KBM-7 (cell line): ENCODE measurements at places on chromosomes 1 and 21.

GRCh38 chr1:8348777-8349472, 31.0 kb downstream of the SLC45A1 start:
- DNase-seq = peak; percentile 50

GRCh38 chr21:33109574-33110339, 39.8 kb downstream of the OLIG1 start:
- DNase-seq = peak; percentile 79

GRCh38 chr1:152654110-152654509, 9.1 kb upstream of the LCE2D start:
- DNase-seq = peak; percentile 83

- DNase-seq = peak; percentile 31
Observed at GRCh38 chr1:158037866-158038359, 44.5 kb downstream of the KIRREL1 start.

- DNase-seq = peak; percentile 58
Observed at GRCh38 chr1:193417945-193418744, 231.7 kb upstream of the B3GALT2 start.

- no peak for DNase-seq
Observed at GRCh38 chr1:64909031-64909430, 57.3 kb downstream of the JAK1 start.

- DNase-seq = no peak
Observed at GRCh38 chr1:220219136-220219442, 53.2 kb downstream of the RAB3GAP2 start.

DNA sequence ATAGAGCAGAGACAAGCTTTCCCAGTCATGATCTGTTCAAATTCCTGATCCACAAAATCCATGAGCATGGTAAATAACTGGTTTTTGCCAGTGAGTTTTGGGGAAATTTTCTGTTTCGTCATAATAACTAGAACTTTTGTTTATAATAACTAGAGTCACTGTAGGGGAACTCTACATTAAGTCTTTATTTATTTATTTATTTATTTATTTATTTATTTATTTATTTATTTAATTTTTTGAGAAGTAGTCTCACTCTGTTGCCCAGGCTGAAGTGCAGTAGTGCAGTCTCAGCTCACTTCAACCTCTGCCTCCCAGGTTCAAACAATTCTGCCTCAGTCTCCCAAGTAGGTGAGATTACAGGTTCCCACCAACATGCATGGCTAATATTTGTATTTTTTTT, 1106.8 kb downstream of the AMY1C start:
- DNase-seq = no peak

- peak; percentile 98 for DNase-seq
Observed at GRCh38 chr1:93078986-93079654, at the start of gene MTF2. TSS of gene MTF2 (plus strand) at chr1:93079283. CDS start at chr1:93079527, 244 bp downstream.

- no peak for DNase-seq
Observed at GRCh38 chr1:40818264-40818961, 34.8 kb downstream of the KCNQ4 start.

GRCh38 chr1:9473032-9473807, 66.0 kb upstream of the SLC25A33 start:
- no peak for DNase-seq

DNA sequence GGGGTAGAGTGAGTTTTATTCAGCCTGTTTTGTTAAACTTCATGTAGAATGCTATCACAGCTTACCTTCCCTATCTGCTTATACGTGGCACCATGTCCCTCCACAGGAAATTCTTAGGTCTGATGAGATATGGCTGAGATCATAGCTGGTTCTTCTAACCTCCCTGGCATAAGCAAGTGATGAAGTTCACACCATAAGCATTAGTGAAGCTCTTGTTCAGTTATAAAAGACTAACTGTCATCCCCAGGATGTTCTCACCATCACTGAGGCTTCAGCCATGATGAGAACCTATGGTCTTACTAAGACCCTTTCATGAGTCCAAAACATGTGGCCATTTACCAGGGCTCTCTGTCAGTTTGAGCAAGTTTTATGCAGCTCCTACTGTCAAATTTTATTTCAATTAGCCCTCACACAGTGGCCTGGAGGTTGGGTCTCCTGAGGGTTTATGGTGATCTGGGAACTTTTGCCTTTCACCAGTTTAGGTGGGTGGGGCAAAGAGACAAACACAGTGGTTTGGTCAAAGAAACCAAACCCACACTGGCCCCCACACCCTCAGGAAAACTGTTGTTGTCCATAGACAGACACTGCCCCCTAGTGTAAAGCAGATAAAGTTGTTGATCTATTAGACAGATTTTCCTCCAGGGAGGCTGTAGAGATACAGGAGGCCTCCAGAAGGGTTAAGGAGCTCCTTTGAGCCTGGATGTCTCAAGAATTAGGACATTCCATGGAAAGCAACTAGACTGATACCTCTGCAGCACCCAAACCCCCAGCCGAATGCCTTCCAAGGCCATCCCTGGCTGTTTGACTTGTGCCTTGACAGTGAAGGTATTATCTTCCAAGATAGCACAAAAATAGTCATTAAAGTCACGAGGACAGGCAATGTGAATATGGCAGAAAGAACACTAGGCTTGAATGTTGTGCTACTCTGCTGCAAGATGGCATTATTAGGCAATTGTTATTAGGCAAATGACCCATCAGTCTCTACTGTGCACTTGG, 5.0 kb downstream of the SLC22A15 start:
- DNase-seq = peak; percentile 62

GRCh38 chr1:176897350-176898236, 266.9 kb downstream of the ASTN1 start:
- DNase-seq = peak; percentile 77

DNA sequence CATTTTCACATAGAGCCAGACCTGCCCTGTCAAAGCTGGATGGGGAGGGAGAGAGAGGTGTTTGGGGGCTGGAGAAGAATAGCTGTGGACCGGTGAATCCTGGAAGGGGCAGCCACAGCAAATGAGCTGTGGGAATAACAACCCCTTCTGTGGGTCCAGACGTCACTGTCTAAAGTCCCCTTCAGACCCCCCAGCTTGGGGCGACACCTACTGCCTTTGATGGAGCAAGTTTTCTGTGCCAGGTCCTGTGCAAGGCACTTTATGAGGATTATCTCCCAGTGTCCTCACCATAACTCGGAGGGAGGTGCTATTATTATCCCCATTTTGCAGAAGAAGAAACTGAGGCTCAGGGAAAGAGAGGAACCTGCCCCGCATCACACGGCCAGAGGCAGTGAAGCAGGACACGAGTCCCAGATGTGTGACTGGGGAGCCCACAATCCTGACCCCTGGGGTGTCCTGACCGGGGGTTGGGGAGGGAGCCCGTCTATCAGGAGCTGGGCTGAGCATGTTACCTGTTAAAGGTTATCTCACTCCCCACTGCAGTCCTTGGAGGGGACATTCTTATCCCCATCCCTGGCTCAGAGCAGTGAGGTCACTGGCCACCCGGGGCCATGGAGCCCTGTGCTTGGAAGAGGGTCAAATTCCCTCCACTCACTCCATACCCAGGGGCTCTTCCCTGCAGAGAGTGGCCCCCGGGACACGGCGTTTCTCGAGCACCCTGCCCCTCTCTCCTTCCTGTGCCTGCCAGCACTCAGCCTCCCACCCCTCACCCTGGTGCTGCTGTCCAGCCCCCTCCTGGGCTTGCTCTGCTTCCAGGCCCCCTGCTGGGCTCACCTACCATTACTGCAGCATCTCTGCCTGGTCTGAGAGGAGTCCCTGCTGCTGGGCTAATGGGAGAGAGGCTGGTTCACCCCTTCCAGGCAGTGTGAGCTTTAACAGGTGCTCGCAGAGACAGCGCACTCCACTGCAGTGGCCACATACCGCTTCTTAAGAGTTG, 132.9 kb downstream of the PTPRU start:
- no peak for DNase-seq

DNA sequence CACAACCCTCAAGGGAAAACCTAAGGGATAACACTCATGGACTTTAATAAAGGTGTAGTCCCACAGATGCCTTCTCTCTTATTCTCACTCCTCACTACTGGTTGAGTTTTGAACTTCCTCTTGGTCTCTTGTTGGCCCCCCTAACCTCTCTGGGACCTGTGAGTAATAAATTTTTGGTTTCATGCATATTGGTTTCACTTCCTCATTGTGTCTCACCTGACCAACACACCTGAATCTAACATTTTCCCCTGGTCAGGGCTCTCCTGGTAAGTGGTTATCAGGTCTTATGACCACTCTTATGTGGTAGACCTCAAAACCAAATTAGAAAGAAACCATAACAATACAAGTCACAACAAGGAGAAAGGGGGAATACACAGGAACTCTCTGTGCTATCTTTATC, 60.5 kb upstream of the PRMT6 start:
- no peak for DNase-seq

- no peak for DNase-seq
Observed at GRCh38 chr1:204331847-204332487, 27.8 kb downstream of the PLEKHA6 start.

- DNase-seq = no peak
Observed at GRCh38 chr21:22842875-22843274, 1844.7 kb downstream of the NCAM2 start.

GRCh38 chr1:56068908-56069307, 510.5 kb downstream of the PLPP3 start:
- DNase-seq = no peak

DNA sequence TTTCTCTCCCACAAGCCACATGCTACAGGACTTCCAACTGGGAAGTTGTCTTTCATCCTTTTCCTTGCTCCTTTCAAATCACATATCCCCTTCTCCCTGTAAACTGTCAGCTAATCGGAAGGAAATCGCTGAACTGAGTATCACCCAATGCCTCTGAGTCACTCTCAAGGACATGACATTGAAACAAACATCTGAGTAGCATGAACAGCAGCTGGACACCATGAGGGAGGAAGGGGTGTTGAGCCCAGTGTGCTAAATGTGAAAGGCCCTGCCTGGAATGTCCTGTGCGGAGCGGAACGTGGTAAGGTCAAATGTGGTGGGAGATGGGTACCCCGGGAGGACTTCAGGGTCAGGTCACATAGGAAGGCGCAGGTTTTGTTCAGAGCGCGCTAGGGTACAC, at the start of gene OR2AJ1:
TSS of gene OR2AJ1 (plus strand) at position 22 of the 400 bp plus-strand sequence. CDS start 8,880 bp downstream, outside the sequence.
- no peak for DNase-seq

GRCh38 chr1:25130895-25131294, 101.4 kb downstream of the SYF2 start:
- DNase-seq = no peak

DNA sequence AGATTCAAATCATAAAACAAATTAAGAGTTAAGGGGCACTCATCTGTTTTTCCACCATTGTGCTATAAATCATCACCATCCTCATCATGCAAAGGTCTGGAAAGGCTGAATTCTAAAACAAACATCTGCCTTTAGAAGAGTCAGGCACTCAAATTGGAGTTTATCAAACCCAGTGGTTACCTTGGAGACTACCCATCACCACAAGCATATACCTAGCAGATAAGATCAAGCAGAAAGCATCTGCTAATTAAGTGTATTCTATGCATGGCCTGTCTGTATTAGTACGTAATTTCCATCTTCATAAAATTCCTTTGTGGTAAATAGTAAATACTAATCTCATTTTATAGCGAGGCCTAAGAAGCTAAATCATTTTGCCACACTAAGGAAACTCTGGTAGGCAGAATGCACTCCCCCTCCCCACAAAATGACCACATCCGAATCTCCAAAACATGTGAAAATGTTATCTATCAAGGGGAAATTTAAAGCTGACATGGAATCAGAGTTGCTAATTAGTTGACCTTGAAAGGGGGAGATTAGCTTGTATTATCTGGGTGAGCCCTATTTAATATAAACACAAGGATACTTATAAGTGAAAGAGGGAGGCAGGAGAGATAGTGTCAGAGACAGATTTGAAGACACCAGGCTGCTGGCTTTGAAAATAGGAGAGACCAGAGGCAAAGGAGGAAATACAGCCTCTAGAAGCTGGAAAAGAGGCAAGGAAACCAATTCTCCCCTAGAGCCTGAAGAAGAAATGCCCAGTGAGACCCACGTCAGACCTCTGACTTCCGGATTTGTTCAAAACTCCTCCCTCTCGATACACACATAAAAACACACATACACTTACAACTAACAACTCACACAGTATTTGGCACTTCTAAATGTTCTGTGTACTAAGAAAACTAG, 23.2 kb downstream of the ARID4B start:
- DNase-seq = no peak

GRCh38 chr1:36773827-36774541, 260.3 kb downstream of the GRIK3 start:
- DNase-seq = no peak

- no peak for DNase-seq
Observed at GRCh38 chr1:16118706-16119105, 37.2 kb downstream of the EPHA2 start.

GRCh38 chr1:165119086-165119485, 237.4 kb downstream of the LMX1A start:
- no peak for DNase-seq

GRCh38 chr1:222788402-222789156, 26.3 kb upstream of the DISP1 start:
- DNase-seq = no peak

DNA sequence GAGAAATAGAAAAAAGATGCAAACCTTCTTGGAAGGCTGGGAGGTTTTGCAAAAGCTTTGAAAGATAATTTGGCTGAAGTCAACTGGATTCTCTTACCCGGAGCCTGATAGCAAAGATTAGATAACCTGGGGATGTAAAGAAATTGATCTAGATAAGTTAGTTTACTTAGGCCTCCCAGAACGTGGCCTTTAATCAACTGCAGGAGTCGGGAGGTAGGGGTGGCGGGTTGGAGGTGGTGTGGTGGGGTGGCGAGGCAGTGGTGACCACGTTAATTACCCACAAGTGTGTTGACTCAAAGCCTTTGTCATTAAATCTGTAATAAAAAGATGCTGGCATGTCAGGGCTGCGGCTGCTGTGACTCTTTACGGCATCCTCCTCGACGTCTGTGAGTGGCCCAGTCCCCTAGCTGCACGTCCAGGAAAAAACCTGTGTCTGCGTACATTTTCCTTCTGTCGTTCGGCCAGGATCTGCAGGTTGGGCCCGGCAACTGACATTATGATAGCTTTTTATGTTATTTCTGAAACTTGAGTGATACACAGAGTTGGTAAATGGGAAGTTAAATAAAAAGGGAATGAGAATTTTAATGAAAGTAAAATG, 51.1 kb upstream of the B3GALT2 start:
- DNase-seq = no peak

GRCh38 chr1:39293375-39294070, 89.0 kb downstream of the MACF1 start:
- DNase-seq = no peak

DNA sequence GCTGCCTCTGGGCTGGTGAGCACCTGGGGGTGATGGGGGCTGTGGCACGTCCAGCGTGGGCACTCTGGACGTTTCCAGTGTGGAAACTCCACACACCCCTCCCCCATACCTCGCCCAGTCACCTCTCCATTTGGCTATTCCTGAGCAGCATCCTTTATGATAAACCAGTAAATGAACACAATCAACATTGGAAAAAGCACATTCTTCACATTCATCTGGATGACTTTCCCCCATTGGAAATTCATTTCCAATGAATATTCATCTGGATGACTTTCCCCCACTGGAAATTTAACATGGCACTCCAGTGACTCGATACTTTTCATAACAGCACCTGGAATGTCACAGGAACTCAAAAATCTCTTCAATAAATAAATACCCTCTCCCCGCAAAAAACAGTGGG, 104.8 kb upstream of the KRTAP19-8 start:
- DNase-seq = no peak

DNA sequence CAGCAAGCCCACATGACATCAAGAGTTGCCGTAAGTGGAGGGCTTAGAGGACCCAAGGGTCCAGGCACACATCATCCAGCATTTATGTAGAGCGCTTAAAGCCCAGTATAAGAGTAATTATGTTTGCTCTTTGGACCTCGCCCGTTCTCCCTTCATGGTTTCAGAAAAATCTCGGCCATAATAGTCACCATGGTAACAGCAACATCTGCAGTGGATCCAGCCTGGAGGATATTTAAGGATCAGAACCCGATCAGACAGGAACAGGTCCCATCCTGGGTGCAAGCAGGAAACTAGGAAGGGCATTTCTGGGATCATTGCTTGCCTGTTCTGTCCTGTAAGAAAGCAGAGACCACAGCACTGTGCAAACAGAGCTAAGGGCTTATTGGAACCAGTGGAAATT, 89.9 kb upstream of the KAZN start:
- DNase-seq = no peak
